ENCODE measurements at places on chromosomes 7 and 10.

DNA sequence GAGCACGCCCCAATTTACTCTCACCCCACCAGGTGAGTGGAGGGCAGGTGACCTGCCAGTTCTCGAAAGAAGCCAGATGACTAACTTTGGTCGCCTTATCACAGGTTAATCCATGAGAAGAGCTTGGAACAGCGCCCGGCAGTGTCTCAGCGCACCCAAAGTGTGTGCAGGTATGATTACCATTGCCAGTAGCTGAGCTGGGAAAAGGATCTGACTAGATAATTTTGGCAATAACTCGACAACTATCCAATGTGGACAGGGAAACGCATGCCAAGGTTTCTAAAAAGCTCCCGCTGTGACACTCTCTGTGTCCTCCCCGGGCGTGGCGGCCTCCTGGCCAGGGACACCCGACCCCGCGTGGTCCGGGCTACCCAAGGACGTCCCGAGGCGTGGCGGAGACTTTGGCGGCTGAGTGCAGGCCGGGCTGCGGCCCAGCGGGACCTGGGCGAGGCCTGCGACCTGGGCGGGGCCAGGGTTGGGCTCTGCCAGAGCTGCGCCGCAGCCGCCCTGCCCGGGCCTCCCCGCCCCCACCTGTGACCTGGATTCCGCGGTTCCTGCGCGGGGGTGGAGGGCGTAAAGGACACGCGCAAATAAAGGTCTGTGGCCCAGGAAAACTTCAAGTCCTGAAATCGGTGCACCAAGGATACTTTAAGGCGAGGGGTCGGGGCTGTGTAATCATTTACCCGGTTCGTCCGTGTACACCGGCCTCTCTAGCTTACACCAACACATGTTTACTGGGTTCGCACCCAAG lies 13.7 kb upstream of the WAPL start:
- DNase-seq = peak; percentile 53

DNA sequence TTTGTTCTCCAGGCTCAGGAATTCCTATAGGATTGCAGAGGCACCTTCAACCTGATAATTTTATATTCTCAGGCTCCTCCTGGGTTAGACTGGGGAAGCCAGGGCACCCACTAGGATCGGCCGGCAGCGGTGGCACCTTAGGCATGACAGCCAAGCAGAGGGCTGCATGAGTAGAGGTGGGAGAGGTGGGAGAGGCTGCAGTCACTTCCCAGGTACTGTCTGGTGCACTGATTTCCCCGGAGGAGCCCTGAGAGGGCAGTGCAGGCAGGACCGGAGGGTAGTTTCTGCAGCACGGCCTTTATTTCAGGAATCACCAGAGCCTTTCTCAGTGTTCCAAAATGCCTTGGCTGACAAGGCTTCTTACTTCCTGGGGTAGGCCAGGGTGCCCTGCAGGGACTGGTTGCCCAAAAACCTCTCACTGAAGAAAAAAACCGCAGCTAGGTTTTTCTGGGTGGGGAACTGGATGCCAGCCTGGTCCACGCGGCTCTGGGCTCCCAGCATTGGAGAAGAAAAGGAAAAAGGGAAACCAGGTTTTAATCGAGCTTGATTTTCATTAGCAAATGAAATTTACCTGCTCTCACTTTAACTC lies 3.6 kb upstream of the HOXA13 start:
- no peak for DNase-seq

DNA sequence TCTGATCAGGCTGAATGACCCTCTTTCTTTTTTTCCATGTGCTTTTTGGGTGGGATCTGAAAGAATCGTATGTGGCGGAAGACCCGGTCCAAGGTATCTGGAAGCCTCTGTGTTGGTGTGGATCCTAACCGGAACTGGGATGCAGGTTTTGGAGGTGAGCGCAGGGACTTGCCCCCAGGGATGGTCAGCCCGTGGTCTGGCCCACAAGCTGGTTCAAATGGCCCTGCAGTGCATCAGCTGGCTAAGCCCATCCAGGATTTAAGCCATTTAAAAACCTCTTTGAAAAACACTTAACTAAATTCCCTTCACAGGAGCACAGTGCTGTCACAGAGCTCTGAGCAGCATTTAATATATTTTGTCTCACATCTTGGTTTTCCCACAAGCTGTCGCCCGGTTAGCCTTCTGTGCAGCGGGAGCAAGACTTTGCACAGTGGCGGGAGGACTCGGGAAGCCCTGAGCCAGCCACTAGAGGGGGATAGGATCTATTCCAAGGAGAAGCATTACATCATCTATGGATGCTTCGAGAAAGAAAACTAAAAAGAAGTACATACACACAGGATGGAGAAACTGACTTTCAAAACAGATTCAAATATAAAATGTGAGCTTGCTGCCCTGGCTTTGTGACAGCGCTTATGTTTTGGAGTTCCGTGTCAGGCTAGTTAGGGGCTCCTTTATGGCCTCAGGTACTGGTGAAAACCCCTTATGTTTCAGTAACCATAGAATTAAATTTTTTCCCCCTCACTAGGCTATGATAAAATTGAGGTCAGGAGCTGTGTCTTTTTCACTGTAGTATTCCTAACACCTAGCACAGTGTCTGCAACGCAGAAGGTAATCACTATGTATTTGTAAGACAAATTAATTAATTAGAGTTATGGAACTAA lies 11.3 kb downstream of the CPA2 start:
- DNase-seq = no peak

DNA sequence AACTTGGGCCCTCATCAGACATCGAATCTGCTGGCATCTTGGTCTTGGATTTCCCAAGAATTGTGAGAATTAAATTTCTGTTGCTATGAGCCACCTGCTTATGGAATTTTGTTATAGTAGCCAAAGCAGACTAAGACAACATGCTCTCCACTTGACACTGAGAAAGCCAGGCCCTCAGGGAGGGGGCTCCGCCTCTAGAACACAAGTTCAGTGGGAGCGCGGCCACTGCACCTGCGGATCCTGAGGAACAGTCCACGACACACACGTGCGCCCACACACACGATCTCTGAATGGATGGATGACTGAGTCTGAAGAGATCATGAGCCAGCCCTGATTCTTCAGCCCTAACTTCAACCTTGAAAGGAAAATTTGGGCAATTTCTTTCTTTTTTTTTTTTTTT lies 73.7 kb downstream of the CTBP2 start:
- DNase-seq = no peak

- no peak for DNase-seq
Observed at GRCh38 chr7:45342236-45342635, 184.6 kb downstream of the RAMP3 start.
